ENCODE measurements at places on chromosomes 4 and X.

GRCh38 chr4:15479089-15479912 is 9.6 kb downstream of the CC2D2A start:
- DNase-seq: peak; percentile 57

- DNase-seq: no peak
These were observed 69.2 kb downstream of the PTCHD1 start for GRCh38 chrX:23403849-23404248.

DNA sequence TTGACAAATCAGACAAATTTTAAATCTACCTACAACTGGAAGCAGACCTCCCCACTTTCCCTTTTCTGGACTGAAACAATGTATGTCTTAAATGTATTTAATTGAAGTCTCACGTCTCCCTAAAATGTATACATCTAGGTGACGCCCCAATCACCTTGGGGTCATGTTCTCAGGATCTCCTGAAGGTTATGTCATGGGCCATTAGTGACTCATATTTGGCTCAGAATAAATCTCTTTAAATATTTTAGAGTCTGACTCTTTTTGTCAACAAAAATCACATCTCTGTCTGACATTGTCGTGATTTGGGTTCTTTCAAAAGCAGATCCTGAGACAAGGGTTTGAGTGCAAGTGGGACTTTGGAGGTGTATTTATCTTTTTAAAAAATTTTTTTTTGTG is 26.2 kb upstream of the BOD1L1 start:
- no peak for DNase-seq

GRCh38 chr4:95317085-95317793 is 231.5 kb downstream of the UNC5C start:
- DNase-seq: peak; percentile 29

- DNase-seq: no peak
These were observed 18.4 kb upstream of the CTSO start for GRCh38 chr4:155972098-155972497.

DNA sequence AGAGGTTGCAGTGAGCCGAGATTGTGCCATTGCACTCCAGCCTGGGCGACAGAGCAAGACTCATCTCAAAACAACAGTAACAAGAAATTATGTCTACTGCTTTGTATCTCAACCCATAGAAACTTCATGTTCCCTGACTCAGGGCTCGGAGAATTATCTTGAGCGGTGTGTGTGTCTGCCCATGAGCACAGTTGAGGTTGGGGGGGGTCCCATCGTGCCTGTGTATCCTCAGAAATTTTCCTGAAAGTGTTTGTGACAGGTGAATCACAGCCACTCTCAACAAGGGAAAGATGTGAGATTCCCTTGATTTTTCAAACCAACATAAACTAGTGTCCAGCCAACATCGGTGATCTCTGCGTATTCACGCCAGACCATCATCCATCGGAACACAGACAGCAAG is 319.1 kb downstream of the ASMT start:
- DNase-seq: no peak

DNA sequence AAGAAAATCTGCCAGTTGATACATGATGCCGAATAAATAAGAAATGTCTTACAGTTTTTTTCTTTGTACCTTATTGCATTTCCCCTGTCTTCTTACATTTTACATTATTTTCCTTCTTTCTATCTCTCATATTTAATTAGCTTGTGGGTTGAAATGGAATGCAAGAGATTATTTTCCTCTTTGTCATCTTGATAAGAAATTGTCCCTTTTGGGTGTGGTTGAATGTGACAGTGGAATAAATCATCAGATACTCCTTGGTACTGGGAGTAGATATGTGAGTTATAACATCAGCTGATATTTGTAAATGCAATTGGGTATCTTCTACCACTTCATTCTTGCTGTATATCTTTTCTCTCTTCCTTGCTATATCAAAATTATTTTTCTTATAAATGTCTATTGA is 997.4 kb downstream of the RAPGEF2 start:
- DNase-seq: no peak

GRCh38 chr4:66885501-66886165 is 659.7 kb downstream of the CENPC start:
- no peak for DNase-seq

Measured in NCI-H1105 (cell line).